ENCODE measurements at places on chromosomes 7 and 10. TPM values are rescaled to one million over a fixed set of nuclear protein-coding genes. Genes with fewer than 3 reads are reported as not detected.
A peak's percentile ranks its signal among the peaks of the same experiment; 100 is the strongest.

DNA sequence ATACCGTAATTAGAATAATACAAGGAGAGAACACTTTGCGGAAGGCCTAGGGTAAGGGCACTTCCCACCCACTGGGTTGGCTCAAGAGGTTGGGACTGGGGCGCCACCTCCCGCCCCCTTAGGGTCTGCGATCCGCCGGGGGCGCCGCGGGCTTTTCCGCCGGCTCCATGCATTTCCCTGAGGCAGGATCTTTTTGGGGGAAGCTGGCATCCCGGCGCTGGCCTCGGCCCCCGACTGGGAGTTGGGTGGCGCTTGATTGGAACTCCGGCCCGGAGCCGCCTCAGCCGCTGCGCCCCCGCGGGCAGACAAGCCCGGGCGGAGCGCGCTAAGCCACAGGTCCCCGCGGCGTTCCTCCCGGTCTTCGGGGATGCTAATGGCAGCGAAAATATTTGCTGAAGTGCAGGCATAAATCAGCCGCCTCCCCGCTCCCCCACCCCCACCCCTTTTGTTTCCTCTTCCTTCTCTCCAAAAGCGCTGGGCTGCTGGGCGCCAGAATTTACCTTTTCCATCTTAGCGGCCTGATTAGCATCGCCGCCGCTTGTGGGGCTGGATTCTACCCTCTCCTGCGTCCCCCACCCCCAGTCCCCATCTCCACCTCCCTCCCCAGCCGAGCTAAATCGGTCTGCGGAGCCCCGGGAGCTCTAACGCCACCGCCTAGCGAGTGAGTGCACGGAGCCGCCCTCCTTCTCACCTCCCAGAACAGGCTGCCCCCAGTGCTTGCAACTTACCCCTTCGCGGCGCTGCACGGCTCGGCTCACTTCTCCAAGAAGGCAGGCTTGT lies 5.1 kb downstream of the UNC5B start:
- no peaks in the 10 kb centered on the region for H3K27me3 ChIP-seq
- DNase-seq: no peak
- H3K36me3 ChIP-seq: no peaks in the 10 kb centered on the region
- H3K4me1 ChIP-seq: peaks cover 2% of the 10 kb centered on the region

GRCh38 chr10:60890811-60891210 lies 53.2 kb downstream of the RHOBTB1 start:
- no peak overlapping the region for H3K27ac ChIP-seq
- no peak for DNase-seq
- H3K4me3 ChIP-seq: no peak overlapping the region
- H3K27me3 ChIP-seq: no peaks in the 10 kb centered on the region

DNA sequence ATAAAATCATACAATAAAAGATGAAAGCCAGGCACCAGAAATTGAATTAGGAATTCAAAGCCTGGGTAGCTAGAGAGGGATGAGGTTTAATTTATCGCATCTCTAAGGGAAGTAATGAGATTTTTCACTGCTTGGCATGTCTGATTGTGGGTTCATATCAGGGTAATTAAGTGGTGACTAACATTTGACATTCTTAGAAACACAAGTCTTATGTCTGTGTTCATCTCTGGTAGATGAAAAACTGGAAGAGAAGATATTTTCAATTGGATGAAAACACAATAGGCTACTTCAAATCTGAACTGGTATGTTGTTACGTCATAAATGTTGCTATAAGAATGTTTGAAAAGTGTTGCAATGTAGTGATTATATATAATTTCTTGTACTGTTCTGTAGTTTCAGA lies 36.8 kb upstream of the ARMS2 start:
- no peak overlapping the region for H3K4me3 ChIP-seq
- no peaks in the 10 kb centered on the region for H3K27me3 ChIP-seq
- DNase-seq: no peak
- no peaks in the 10 kb centered on the region for H3K4me1 ChIP-seq
- H3K36me3 ChIP-seq: no peaks in the 10 kb centered on the region

- no peak overlapping the region for H3K4me3 ChIP-seq
- DNase-seq: no peak
- no peak overlapping the region for H3K27ac ChIP-seq
- H3K4me1 ChIP-seq: no peaks in the 10 kb centered on the region
- H3K27me3 ChIP-seq: no peaks in the 10 kb centered on the region
Observed at GRCh38 chr7:50970092-50970491, 187.4 kb upstream of the GRB10 start.

DNA sequence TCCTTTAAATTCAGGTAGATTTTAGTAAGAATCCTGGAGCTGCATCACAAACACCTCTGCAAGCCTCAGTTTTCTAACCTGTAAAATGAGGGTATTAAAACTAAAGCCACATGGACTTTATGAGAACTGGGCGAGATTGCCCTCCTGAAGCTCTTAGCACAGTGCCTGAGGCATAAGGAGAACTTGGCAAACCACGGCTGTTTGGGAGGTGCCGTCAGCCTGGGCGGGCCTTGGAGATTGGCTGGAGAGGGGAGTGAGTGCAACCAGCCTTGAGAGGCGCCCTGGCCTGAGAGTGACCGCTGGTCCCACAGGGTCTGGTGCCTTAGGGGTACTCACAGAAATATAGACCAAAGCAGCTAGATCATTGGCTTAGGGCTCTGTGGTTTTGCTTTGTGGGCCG lies 5.4 kb upstream of the TNS3 start:
- H3K36me3 ChIP-seq: no peaks in the 10 kb centered on the region
- H3K27me3 ChIP-seq: no peaks in the 10 kb centered on the region
- H3K4me3 ChIP-seq: no peak overlapping the region
- H3K4me1 ChIP-seq: no peaks in the 10 kb centered on the region

- no peak for DNase-seq
- H3K27ac ChIP-seq: no peak overlapping the region
- H3K4me3 ChIP-seq: no peak overlapping the region
Observed at GRCh38 chr7:150766334-150766709, 29.1 kb downstream of the GIMAP5 start.

DNA sequence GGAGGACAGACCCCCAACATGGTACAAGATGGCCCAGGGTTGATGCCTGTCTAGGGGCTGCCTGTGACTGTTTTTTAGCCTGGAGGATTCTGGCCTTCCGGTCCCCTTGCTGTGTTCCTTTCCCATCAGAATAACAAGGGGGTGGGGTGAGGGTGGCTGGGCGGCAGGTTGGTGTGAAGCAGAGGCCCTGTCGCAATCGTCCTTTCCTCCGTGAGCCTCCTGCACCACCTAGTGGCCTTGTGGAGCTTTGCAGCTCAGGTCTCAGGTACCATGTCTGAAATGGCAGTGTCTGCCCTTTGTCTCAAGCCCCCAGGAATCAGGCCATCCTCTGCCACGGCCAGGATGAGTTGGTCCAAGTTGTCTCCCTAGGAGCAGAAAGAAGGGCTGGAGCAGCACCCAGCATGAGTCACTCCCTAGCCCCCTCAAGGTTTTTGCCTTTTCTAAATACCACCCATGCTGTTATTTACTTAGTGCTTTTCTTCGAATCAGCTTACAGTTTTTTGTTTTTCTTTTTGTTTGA lies 24.2 kb downstream of the TACR2 start:
- H3K4me1 ChIP-seq: peaks cover 5% of the 10 kb centered on the region
- H3K36me3 ChIP-seq: peaks cover 13% of the 10 kb centered on the region
- no peak overlapping the region for H3K4me3 ChIP-seq
- no peaks in the 10 kb centered on the region for H3K27me3 ChIP-seq

DNA sequence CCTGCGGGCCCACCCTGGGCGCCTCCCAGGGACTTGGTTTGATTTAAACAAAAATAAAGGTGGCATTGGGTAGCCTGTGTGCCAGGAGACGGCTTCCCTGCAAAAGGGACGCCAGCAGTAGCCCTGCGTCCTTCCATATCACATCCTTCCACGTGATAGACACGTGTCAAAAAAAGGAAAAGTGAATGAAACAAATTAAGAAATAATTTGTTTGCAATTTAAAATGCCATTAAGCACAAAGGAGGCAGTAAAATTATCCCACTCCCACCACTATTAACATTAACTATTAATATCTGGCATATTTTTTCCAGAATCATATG lies 7.6 kb downstream of the TACR2 start:
- no peaks in the 10 kb centered on the region for H3K27me3 ChIP-seq
- peak overlapping the region; percentile 27 for H3K4me3 ChIP-seq
- H3K27ac ChIP-seq: peak overlapping the region; percentile 89

DNA sequence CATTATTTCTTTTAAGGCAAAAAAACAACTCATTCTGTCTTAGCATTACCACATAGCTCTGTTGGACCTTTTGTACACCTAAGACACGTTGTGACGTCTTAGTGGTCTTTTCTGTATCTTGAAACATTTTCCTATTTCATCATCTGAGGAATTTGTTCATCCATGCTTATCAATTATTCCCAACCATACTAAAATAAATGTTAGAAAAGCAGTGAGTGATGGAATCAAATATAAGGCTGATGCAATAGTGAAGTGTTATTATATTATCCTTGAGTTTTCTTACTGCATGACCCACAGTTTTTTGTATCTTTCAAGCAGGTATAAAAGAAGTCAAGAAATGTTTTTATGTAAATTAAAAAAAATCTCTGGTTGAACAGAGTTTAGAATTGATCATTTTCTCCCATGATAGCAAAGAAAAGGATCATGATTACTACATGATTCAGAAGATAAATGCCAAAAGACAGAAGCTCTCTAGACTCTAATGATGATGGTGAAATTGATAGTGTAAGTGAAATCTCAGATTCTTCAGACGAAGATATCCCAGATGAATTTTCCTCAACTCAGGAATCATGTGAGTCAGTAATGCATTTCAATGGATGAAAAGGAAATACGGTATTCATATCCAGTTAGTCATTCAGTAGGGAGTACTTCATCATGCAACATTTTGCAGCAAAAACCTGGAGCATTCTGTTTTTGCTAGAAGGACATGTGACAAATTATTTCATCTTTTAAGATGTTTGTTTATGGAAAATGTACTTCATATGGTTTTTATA lies 51.4 kb downstream of the CELF2 start:
- H3K27me3 ChIP-seq: no peaks in the 10 kb centered on the region
- H3K4me3 ChIP-seq: no peak overlapping the region
- DNase-seq: no peak
- no peaks in the 10 kb centered on the region for H3K36me3 ChIP-seq
- no peaks in the 10 kb centered on the region for H3K4me1 ChIP-seq

TMEM196 gene
- total RNA-seq: not detected

GRCh38 chr10:61900829-61901792 lies at the start of gene ARID5B:
Gene ARID5B (plus strand): TSS chr10:61901699. CDS start chr10:61901710, 11 bp downstream.
- peak within 1 kb of the TSS; percentile 85 for H3K4me3 ChIP-seq
- no peaks in the 10 kb centered on the region for H3K36me3 ChIP-seq
- DNase-seq: peak; percentile 74
- peak within 1 kb of the TSS; percentile 98 for H3K27ac ChIP-seq

DNA sequence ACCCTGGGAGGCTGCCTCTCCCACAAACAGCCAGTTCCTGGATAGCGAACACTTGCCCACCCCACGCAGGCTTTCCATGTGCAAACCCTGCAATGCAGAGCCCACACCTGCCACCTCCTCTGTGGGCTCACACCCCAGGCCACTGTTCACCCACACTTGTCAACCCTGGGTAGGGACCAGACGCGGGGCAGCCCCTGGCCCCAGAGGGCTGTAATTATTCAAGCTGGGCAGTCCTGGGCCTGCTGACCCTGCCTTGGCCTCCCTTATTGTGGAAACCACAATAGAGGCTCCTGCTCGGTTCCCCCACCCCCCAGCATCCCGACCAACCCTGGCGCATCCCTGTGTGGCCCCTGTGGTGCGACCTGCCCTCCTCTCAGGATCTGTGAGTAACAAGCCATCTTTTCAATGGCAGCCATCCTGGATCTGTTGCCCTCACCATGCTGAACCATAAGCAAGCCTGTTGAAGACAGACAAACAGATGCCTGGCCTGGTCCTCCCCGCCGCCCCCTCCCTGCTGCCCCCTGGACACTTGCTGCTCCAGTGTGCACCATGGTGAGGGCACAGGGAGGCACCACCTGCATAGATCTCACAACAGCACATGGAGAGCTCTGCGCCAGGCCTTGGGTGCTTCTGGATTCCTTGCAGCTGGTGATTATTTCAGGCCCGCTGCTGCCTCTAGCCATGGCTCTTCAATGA lies 15.8 kb upstream of the UBE3C start:
- no peaks in the 10 kb centered on the region for H3K27me3 ChIP-seq
- no peak overlapping the region for H3K27ac ChIP-seq
- no peaks in the 10 kb centered on the region for H3K36me3 ChIP-seq
- H3K4me1 ChIP-seq: no peaks in the 10 kb centered on the region
- no peak overlapping the region for H3K4me3 ChIP-seq
- no peak for DNase-seq

DNA sequence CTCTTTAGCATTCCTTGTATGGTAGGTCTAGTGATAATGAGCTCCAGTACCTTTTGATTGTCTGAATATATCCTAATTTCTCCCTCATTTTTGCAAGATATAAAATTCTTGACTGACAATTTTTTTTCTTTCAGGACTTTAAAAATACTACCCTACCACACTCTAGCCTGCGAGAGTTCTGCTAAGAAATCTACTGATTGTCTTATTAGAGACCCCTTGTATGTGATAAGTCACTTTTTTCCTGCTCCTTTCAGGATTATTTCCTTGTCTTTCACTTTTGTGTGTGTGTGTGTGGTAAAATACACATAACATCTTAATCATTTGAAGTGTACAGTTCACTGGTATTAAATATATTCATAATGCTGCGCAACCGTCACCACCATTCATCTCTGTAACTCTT lies 68.7 kb upstream of the PPP1R9A start:
- H3K27ac ChIP-seq: no peak overlapping the region
- no peaks in the 10 kb centered on the region for H3K4me1 ChIP-seq
- no peaks in the 10 kb centered on the region for H3K36me3 ChIP-seq
- H3K27me3 ChIP-seq: no peaks in the 10 kb centered on the region
- no peak overlapping the region for H3K4me3 ChIP-seq

- DNase-seq: no peak
- H3K36me3 ChIP-seq: no peaks in the 10 kb centered on the region
- no peak overlapping the region for H3K27ac ChIP-seq
- H3K4me3 ChIP-seq: no peak overlapping the region
Observed at GRCh38 chr7:46812101-46812675, 769.7 kb downstream of the TNS3 start.

DNA sequence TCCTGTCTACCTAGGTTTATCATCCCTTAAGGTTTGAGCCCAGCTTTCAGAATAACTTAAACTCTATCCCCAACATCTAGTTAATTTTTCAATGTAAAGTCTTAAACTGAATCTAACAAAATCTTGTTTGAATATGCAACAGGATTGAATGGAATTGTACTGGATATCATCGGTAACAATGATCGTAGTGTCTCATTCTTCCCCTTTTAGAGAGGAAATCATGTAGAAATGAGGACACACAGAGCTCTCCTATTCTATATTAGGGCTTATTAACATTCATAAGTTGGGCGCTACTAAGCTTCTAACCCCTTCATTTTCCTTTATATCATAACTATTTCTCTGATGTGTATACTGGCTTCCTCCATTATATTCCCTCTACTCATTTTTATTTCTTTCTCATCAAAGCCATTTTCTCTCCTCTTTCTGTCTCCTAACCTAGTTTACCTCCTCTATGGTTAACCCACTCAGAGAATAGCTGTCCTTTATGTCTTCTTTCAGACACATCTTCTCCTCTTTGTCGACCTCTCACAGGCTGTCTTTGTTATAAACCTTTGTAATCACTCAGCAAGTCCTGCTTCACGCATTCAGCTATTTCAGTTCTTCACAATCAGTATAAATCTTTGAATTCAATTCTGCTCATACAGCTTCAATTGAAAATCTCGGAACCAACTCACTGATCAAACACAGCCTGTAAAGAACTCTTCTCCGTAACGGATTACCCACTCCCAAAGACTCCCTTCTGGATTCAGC lies 1019.0 kb upstream of the C7orf33 start:
- no peak for DNase-seq
- H3K36me3 ChIP-seq: no peaks in the 10 kb centered on the region
- H3K27me3 ChIP-seq: no peaks in the 10 kb centered on the region
- no peaks in the 10 kb centered on the region for H3K4me1 ChIP-seq

IGFBP3 gene
- total RNA-seq: 71.6 TPM

ELFN1 gene
- 2.0 TPM for total RNA-seq

All from prostate gland (tissue), 2 donors.